Activated CD4-positive, alpha-beta T cell treated with anti-CD3 and anti-CD28 coated beads, Interleukin-2, amount 50 U/mL, for 1 hour (primary cell): ENCODE measurements at places on chromosomes 4 and X.

DNA sequence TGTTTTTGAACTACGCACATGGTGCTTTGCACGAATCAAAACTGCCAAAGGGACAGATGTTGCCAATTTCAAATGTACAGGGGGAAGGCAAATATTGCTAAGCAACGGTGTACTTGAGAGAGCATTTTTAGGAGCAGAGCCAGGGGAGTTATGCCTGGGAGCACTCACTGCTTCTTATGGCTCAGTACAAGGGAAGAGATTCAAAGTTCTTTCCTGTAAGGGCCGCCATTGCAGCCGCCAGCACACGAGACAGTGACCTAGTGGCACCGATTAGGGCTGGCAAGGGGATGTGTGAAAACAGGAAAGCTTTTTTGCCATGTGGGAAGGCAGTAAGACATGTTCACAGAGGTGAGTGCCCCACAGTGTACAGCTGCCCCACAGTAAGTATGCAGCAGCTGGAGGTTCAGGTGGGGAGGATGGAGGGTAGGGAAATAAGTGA is 133.8 kb downstream of the AFF1 start:
- DNase-seq, result no peak

DNA sequence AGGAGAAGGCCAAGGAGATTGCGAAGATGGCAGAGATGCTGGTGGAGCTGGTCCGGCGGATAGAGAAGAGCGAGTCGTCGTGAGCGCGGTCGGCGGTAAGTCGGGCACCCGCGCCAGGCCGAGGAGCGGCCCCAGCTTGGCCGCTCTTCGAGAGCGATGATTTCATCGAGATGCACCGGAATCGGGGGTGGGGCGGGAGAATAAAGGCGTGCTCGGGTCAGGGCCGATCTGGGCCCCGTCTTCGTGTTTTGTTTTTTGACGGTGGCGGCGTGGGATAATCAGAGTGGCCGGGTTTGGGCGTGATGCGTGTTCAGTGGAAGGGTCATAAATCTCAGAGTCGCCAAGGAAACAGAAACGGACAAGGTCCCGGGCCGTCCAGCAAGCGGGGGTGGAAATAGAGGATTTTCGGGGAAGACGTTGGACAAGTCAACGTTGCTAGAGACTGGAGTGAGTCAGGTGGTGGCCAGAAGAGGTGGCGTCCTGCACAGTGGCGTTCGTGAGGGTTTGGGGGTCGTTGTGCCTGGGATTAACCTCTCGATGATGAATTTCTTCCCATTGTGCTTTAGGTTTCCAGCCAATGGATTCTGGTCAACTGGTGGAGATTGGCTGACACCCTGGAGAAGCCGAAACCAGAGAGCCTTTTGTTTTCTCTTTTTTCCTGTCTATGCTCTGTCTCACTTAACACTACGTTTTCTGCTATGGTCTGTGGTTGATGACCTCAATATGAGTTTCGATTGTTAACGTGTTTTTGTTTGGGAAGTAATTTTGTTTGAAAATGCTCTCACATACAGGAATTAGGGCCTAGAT is 882 bp downstream of the MRFAP1 start:
- DNase-seq, result peak; percentile 50

DNA sequence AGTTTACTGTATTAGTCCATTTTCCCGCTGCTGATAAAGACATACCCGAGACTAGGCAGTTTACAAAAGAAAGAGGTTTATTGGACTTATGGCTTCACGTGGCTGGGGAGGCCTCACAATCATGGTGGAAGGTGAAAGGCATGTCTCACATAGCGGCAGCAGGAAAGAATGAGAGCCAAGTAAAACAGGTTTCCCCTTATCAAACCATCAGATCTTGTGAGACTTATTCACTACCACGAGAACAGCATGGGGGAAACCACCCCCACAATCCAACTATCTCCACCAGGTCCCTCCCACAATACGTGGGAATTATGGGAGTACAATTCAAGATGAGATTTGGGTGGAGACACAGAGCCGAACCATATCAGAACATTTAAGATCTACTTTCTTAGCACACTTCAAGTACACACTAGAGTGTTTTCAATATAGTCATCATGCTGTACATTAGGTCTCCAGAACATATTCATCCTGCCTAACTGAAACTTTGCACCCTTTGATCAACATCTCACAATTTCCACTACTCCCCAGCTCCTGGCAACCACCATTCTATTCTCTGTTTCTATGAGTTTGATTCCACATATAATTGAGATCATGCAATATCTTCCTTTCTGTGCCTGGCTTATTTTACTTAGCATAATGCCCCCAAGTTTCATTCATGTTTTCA is 341.0 kb downstream of the ARHGAP24 start:
- DNase-seq, result no peak

DNA sequence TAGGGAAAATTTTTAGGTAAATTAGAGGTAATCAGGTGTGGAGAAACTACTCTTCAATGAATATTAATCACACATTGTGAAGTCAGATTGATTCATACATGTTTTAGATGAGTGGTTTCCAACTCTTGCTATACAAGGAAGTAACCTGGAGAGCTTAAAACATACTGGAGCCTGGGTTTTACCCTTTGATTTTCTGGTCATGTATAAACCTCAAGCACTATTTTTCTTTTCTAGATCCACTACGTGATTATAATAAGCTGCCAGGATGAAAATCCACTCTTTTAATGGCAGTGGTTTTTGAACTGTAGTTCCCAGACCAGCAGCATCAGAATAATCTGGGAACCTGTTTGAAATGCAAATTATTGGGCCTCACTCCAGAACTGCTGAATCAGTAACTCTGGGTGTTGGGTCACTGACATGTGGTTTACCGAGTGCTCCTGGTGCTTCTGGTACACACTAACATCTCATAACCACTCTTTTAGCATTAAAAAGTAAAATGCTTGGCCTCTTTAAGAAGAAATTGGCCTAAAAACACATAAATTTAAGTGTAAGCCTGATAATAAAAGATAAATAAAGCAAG is 63.4 kb downstream of the DCAF12L1 start:
- no peak for DNase-seq
